ENCODE measurements at places on chromosomes 2 and 18.

DNA sequence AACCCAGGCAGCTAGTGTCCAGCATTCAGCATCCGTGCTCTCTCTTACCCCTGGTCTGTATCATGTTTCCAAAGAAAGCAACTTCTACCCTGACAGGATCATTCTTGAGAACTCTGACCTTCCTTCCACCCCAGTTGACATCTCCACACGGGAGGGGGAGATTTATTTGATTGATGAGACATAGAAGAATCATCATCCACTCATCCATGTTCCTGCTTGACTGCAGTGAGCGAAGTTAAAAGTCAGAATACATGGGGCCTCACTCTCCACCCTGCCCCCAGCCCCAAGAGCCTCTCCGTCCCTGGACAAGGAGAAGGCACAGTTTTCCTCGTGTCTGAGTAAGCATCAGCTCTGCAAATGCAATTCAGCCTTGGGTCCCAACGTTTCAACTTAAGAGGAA is 356.0 kb upstream of the TNP1 start:
- no peak for DNase-seq

GRCh38 chr2:210630873-210631560 is 74.6 kb downstream of the CPS1 start:
- DNase-seq: no peak

- DNase-seq: no peak
Measured at GRCh38 chr18:58158008-58158407, 114.0 kb downstream of the NEDD4L start.

- DNase-seq: no peak
Measured at GRCh38 chr2:137900421-137901141, 63.7 kb upstream of the HNMT start.

GRCh38 chr2:8876628-8877027 is 39.2 kb upstream of the KIDINS220 start:
- no peak for DNase-seq

- no peak for DNase-seq
Measured at GRCh38 chr2:59732871-59733566, 820.4 kb downstream of the BCL11A start.

DNA sequence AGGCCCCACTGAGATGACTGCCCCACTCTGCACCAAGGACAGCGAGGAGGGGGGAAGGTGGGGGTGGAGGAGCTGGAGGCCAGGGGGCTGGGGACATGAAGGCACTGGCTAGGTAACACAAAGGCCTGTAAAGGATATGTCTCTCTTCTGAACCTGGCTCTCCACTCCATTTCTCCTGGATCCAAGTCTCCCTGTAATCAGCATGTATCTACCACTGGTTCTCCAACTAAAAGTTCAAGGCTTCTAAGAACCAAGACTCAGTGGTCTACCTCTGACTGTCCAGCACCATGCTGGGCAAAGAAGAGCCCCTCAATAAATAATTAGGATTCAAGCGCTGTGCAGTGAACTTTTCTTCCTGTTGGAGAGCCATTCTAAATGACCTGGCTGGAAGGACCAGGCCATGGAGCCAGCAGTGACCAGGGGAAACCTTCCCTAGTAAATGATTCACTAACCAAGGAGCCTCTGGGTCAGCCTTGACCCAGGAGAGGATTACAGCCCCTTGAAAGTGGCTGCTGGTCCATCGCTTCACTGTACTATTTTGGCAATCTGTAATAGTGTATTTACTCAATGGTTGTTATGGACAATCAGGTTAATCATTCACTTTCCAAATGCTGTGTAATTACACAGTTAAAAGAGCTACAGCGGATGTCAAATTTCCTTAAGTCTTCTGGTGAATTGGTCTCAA is 73.2 kb downstream of the BCL11A start:
- no peak for DNase-seq
